Ecto neural progenitor cell (in vitro differentiated cells): ENCODE measurements at places on chromosomes 16 and 17.

DNA sequence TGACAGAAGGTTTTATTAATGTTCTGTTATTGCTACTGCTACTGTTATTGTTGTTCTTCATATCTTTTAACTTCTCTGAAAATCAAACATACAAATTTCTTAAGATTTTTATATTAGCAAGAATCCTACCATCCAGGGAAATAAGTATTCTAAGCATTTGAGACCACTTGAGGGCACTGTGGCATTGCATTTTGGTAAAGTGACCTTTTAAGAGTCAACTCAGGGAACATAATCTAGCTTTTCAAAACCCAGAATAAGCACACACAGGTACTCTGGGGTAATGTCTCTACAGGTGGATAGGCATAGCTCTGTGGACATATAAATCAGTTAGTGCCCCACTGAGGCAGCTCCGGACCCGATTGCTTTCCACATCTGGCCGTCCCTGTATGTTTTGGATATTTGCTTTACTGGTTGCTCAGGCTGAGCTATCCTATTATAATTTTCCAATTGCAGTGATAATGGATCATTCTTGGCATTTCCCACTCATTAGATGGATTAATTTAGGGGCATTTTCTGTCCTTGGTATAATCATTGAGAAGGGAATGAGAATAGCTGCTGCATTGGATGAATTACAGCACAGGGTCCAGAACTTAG lies 1425.1 kb upstream of the CDH8 start:
- DNase-seq = no peak

GRCh38 chr17:8831234-8831849 lies 32.2 kb upstream of the MFSD6L start:
- no peak for DNase-seq

DNA sequence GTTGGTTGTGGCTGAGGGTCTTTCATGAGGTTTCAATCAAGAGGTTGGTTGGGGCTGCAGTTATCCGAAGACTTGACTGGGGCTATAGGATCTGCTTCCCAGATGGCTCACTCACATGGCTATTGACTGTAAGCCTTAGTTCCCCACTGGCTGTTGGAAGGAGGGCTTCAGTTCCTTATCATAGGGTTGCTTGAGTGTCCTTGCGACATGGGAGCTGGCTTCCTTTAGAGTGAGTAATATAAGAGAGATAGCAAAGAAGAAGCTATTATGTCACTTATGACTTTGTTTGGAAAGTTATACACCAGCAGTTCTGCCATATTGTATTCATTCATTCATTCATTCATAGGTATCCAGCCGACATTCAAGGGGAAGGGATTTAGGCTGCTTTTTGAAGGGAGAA lies 121.4 kb upstream of the WSCD1 start:
- no peak for DNase-seq

GRCh38 chr17:3980381-3981014 lies 16.3 kb upstream of the ATP2A3 start:
- peak; percentile 45 for DNase-seq

- DNase-seq = peak; percentile 48
Measured at GRCh38 chr17:17206124-17206912, at the start of gene PLD6. TSS of gene PLD6 (minus strand) at chr17:17206333. CDS start at chr17:17206286, 47 bp downstream.
